HT-29 (cell line): ENCODE measurements at places on chromosomes 13 and 19. TPM values are rescaled to one million over a fixed set of nuclear protein-coding genes. Genes with fewer than 3 reads are reported as not detected.

ACTMAP gene
- 1.9 and 2.6 TPM in 2 replicates for total RNA-seq

OR10H1 gene
- not detected in 2 replicates for total RNA-seq

GRCh38 chr19:31268751-31269383 lies 80.4 kb downstream of the TSHZ3 start:
- no peak for DNase-seq

ZNF460 gene
- total RNA-seq: 59.1 and 59.9 TPM in 2 replicates

GRCh38 chr19:11021760-11022144 lies 60.9 kb downstream of the SMARCA4 start:
- DNase-seq: no peak

LRRC63 gene
- total RNA-seq: not detected in 2 replicates

MEGF8 gene
- 17.6 and 22.9 TPM in 2 replicates for total RNA-seq

- DNase-seq: no peak
Measured at GRCh38 chr19:16146112-16146511, 2.6 kb downstream of the HSH2D start.

ATP8A2 gene
- total RNA-seq: not detected in 2 replicates

ZNF582 gene
- total RNA-seq: not detected in 2 replicates

DNA sequence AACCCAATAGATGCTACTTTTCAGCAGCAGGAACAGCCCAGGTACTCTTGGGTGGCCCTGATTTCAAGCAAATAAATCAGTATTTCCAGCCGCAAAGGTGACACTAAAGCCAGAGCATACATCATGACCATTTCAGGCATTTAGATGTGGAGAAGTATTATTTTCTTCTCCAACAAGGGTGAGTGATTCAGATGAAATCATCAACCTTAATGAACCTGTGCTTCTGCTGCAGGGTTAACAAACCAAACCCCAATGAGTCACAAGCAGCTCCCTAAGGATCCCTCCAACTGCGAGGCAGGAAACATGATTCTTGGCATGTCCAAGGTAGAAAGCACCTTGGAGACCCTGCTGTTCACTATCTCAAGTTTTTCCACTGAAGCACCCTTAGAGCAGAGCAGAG lies 32.7 kb downstream of the MBNL2 start:
- peak; percentile 65 for DNase-seq

- DNase-seq: peak; percentile 97
Measured at GRCh38 chr19:50332244-50333038, 3.3 kb upstream of the KCNC3 start.

- DNase-seq: no peak
Measured at GRCh38 chr19:47735131-47735530, 10.2 kb upstream of the NOP53 start.

GRCh38 chr19:50046649-50047503 lies 21.1 kb downstream of the ZNF473 start:
- peak; percentile 94 for DNase-seq

DNA sequence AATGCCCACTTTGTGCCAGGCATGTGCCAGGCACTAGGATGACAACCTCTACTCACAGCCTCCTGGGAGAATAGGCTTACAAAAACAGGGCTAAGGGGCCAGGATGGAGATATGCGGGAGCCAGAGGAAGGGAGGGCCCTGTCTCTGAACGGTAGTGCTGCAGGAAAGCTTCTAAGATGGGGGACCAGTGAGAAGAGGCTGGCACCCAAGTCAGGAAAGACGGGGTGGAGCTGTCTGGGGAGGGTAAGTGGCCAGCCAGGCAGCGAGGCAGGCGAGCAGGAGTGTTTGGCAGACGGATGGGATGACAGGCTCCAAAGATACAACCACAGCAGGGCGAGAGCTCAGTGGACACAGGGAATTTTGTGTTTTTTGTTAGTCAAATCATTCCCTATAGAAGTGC lies 44.7 kb upstream of the GPI start:
- DNase-seq: no peak

- no peak for DNase-seq
Measured at GRCh38 chr19:7522923-7523667, 671 bp downstream of the MCOLN1 start.

KLK6 gene
- total RNA-seq: 352 and 367 TPM in 2 replicates

SMIM17 gene
- total RNA-seq: not detected in 2 replicates

PINLYP gene
- total RNA-seq: 0.03 TPM in 1 of 2 replicates, not detected in the other

GRCh38 chr19:39083599-39083982 lies 577 bp upstream of the ACP7 start:
- DNase-seq: no peak

DNA sequence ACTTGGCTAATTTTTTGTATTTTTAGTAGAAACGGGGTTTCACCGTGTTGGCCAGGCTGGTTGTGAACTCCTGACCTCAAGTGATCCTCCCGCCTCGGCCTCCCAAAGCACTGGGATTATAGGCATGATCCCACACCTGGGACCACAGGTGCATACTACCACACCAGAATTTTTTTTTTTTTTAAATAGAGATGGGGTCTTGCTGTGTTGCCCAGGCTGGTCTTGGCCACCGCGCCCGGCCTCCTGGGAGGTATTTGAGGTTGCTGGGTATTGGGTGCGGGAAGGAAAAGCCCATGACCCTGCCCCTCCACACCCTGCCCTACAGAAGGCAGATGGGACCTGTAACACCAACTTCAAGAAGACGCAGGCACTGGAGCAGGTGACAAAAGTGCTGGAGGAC lies 13.6 kb downstream of the ACTMAP start:
- no peak for DNase-seq

GRCh38 chr13:68584776-68585175 lies 1354.6 kb upstream of the PCDH9 start:
- no peak for DNase-seq

ASPDH gene
- total RNA-seq: not detected in 2 replicates

DNA sequence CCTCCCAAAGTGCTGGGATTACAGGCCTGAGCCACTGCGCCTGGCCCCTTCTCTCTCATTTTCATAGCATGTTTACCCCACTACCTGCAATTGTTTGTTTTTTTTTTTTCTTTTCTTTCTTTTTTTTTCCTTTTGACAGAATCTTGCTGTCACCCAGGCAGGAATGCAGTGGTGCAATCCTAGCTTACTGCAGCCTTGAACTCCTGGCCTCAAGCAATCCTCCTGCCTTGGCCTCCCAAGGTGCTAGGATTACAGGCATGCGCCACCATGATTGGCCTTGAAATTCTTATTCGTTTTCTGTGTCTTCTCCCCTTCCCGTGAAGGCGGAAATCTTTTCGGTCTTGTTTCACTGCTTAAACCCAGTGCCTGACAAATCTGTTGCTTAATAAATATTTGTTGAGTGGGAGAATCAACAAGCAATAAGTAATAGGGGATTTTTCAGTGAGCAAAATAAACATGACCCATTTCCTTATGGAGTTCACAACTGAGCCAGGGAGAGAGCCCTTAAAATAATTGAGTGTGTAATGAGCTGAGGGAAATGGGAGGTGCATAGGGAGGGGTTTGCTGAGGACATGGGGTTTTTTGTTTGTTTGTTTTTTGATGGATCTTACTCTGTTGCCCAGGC lies 1.8 kb upstream of the INSR start:
- no peak for DNase-seq
